Breast epithelium (tissue), 4 donors: ENCODE measurements at places on chromosomes 7 and 10. TPM values are rescaled to one million over a fixed set of nuclear protein-coding genes. Genes with fewer than 3 reads are reported as not detected.

GRCh38 chr10:983971-984655 is 4.1 kb upstream of the GTPBP4 start:
- H3K27ac ChIP-seq = no peak overlapping the region
- no peaks in the 10 kb centered on the region for H3K27me3 ChIP-seq
- peaks cover 2% of the 10 kb centered on the region for H3K4me1 ChIP-seq
- H3K4me3 ChIP-seq = no peak overlapping the region
- no peak for DNase-seq

Gene CLDN3
- total RNA-seq = 137 TPM

DNA sequence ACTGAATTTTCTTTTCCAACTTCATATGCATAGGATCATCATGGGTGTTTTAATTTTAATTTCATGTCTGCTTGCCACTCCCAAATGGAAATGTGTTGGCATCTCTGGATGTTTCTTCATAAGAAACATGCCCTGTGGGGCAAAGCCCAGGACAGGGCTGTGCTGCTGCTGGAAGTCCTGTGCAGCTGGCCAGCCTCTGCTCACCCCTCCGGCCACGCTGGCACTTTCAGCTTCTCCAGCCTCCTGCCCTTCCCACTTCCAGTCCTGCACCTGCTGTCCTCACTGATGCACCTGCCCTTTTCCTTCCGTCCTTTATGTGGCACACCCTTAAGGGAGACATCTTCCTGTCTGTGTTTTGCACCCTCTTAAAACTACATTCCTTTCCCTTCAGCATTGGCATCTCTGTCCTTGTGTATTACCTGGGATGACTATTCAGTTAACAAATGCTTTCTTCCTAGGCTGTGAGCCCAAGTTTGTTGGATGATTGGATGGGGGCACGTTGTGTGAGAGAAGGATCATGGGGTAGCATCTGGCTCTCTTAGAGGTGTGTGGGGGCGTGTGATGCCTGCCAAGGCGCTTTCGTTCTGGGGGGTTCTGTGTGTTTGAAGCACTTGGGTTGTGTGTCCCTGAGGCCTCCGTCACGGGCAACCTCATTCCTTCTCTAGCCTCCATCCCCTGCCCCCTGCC is 56.8 kb downstream of the TCF7L2 start:
- H3K36me3 ChIP-seq = no peaks in the 10 kb centered on the region
- H3K4me1 ChIP-seq = peaks cover 27% of the 10 kb centered on the region
- no peaks in the 10 kb centered on the region for H3K27me3 ChIP-seq
- peak overlapping the region; percentile 77 for H3K27ac ChIP-seq
- peak overlapping the region; percentile 30 for H3K4me3 ChIP-seq

- H3K4me3 ChIP-seq = no peak overlapping the region
- DNase-seq = no peak
- no peaks in the 10 kb centered on the region for H3K4me1 ChIP-seq
- no peaks in the 10 kb centered on the region for H3K27me3 ChIP-seq
- no peak overlapping the region for H3K27ac ChIP-seq
Measured at GRCh38 chr10:48439581-48440041, 133.1 kb downstream of the MAPK8 start.

Gene AKR1C2
- 259 TPM for total RNA-seq

Gene CALML5
- total RNA-seq = not detected

Gene SPDYE16
- 0.73 TPM for total RNA-seq
